ENCODE measurements at places on chromosomes 1 and 21.

GRCh38 chr1:179021873-179022272, 3.8 kb upstream of the FAM20B start:
- no peak for DNase-seq

DNA sequence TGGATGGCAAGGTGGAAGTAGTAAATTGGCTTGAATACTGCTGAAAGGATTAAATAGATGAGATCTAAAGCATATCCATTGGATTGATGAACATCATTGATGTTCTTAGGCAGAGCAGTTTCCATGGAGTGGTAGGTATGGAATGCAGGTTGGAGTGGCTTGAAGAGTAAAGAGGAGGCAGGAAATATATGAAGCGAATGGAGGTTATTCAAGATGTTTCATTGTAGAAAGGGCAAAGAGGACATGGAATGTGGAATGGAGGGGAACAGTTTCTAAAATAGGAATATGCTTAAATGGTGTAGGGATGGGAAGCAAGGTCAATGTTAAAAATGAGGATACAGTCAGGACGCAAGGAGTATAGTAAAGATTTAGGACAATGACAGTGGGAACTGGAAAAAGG, 6.1 kb downstream of the OSBPL9 start:
- no peak for DNase-seq

DNA sequence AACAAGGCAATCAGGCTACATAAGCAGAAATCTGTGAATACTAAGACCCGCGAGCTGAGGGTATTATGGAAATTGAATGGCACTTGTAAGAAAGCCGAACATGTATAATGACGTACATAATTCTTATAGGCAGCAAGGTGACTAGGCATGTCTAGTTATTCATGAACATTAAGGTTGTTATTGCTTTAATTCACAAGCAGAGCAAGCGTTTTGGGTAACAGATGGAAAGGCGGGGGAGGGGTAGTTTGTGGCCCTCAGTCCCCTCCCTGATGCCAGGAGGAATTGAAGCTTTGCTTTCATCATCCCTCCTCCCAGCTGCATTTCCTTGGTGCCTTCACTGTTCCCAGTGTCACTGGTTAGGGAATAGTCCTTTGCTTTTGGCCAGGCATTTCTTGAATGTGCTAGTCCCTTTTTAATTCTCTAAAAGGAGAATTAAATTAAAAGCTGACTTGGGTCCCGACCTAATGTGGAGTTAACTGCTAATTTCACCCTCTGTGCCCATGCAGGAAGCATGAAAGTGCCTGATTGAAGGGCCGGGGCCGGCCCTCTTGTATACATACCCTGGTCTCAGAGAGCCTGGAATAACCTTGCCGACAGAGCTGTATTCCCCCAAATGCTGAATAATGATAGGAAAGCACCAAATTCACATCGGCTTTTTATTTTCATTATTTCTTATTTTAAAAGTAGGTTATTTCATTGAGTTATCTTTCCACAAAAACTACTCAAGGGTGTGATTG, 42.5 kb downstream of the RYR2 start:
- no peak for DNase-seq

DNA sequence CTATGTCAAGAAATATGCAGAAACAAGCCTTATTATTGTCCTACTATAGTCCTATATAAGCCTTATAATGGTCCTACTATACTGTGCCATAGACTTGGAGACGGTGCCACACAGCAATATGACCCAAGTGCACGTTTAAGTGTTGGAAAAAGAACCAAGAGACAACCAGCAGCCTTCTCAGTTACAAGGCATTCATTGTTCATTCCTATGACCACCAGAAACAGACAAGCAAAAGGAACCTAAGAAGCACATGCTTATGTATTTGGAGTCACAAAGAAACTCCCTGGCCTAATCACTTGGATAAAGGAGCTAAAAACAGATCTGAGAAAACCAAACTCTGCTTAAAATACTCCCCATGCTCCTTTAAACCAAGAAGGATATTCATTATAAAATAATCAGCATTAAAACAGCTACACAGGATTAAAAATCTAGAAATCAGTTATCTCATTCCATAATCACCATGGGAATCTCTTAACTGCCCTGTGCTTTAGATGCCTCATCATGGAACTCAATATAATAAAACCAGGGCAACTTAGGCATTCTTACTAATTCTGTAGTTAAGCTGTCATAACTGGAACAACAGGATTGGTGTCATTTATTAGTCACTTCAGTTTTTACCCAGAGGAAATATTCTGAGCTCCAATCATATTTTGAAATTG, 7.0 kb downstream of the COLGALT2 start:
- DNase-seq, result no peak

- DNase-seq, result no peak
Measured at GRCh38 chr1:96598416-96599168, 123.0 kb upstream of the PTBP2 start.

Data from NCI-H1105 treated with DMSO at 0.1 percent for 48 hours (cell line).